Activated CD4-positive, alpha-beta T cell treated with anti-CD3 and anti-CD28 coated beads, Interleukin-2, amount 50 U/mL, for 4 hours (primary cell): ENCODE measurements at places on chromosomes 7 and 10.

- no peak for DNase-seq
Measured at GRCh38 chr7:141748396-141748795, 10.2 kb downstream of the SSBP1 start.

- DNase-seq: no peak
Measured at GRCh38 chr10:17227367-17228090, 512 bp upstream of the VIM start.

GRCh38 chr7:146565872-146566271, 449.3 kb downstream of the CNTNAP2 start:
- no peak for DNase-seq

DNA sequence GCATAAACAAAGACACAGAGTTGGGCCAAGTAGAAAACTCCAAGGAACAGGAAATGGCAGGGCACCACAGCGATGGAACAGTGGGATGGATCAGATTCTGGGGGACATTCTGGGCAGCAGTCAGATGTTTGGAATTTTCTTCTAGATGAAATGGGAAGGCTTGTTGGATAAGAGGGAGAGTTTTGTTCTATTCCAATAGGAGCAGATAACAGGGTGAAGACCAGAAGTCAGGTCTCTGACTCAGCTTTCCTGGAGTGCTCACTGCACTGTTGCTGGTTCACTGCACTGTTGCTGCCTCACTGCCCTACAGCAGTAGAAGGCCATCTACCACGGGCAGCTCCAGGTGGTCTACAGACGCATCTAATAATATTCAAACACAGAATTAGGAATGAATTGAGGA, 135.6 kb downstream of the ATE1 start:
- no peak for DNase-seq

- peak; percentile 15 for DNase-seq
Measured at GRCh38 chr10:7412237-7412927, 1.5 kb upstream of the SFMBT2 start.

- no peak for DNase-seq
Measured at GRCh38 chr7:39069896-39070881, 92.5 kb downstream of the POU6F2 start.

DNA sequence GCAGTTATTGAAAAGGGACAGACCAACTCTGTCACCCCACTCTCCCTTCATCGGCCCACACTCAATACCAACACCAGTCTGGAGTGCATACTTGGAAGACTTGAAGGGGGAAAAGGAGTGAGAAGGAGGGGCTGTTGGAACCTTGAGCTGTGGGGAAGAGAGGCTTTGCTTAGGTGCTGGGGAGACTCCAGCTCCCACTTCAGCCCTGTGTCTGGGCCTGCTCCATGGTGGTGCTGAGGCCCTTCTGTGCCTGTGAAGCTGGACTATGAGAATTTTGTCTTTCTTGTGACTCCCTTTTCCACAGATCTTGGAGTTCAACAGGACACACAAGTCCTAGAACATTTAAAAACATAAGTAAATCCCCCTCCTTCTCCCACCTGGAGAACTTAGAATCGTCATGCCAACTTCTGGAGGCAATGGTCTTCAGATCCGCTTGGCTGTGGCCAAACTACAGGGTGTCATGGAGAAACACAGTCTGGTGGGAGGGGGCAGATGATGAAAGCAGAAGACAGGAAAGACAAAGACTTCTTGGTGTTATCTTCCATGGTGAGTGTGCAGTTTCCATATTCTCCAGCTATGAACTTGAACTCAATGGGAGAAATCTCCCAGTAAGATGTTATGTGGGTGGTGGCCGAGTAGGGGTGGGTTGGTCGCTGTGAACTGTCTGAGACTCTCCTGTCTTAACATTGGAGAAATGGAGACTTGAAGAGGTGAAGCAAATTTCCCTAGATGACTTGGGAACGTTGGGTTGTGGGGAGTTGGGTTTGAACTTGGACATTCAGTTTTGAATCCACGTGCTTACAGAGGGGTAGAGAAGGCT, 18.4 kb upstream of the GIMAP8 start:
- no peak for DNase-seq

- DNase-seq: no peak
Measured at GRCh38 chr10:88236121-88236743, 346.9 kb downstream of the RNLS start.

DNA sequence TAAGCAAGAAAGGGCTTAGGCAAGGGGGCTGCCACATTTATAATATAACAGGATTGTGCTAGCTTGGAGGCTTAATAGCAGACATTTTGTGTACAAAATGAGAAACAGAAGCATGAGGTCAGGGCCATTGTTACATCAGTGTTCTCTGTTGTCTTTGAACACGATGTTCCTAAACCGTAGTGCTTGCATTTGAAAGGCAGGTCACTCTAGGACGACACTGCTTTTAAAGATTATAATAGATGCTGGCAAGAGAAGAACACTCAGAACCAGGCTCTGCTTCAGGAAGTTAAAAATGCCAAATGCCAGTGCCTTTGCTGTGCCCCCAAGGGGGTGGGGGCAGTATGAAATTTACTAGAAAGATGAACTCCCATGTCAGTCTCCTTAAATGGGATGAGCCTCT, 91.1 kb downstream of the SORCS3 start:
- no peak for DNase-seq

- no peak for DNase-seq
Measured at GRCh38 chr7:133539016-133539415, 286.1 kb downstream of the EXOC4 start.

GRCh38 chr10:22651276-22651980, 63.0 kb downstream of the PIP4K2A start:
- DNase-seq: peak; percentile 25

DNA sequence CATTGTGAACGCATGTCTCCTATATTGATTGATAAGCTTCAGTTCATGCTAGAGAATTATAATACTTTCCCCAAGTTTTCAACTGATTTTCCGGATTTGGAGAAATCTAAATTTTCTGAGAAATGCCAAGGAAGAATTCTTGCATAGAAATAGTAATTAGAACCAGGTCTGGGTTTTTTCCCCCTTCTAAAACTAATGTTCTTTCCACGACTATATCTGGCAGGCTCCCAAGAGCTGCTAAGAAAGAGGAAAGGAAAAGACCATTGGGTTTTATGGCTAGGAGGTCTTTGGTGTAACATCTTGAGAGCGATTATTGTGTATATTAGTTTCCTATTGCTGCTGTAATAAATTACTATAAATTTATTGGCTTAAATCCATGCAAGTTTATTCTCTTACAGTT, 71.8 kb upstream of the CACNB2 start:
- no peak for DNase-seq

DNA sequence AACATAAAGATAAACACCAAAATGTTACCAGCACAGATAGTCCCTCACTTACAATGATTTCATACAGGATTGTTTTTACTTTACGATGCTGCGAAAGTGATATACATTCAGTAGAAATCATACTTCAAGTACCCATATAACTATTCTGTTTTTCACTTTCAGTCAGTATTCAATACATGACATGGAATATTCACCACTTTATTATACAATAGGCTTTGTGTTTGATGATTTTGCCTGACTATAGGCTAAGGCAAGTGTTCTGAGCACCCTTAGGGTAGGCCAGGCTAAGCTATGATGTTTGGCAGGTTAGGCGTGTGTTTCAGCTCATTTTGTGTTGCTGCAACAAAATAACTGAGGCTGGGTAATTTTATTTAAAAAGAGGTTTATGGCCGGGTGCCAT, 155.0 kb downstream of the RTKN2 start:
- no peak for DNase-seq

GRCh38 chr7:120792091-120792860, 65.7 kb downstream of the TSPAN12 start:
- DNase-seq: peak; percentile 49

DNA sequence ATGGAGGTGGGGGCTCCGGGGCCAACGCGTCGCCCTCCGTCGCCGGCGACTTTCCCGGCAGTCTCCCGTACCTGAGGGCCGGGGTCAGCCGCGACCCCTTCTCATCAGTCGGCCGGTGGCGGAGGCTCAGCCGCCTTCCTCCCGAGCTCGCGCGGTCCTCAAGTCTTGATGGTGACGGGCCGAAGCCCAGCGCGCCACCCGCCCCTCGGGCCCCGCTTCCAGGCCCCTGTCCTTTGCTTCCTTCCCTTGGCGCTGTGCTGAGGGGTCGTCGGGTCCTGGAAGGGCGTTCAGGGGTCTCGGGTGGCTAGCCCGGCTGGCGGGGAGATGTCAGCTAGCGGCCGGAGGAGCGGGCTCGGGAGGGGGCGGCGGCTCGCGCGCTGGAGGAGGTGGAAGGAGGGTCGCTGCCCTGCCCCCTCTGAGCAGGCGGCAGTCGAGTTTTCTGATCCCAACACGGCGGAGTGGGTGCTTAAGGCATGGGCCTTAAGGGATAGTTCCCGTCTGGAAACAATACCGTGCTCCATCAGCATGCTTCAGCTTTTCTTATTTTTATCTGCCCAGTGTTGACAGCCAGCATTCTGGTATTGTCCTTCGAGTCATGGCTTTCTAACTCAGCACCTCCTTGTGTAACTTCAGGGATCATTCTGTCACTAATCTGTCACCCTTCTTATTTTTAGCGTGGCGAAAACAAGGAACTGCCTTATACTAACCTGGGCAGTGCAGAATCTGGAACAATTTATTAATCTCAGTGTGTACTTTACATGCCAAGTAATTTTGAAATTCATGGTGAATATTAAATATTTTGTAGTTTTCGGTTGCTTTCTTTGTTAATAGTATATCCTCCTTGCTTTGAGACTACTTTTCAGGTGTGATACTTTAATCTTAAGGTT, 748 bp downstream of the PHTF2 start:
- peak; percentile 8 for DNase-seq
